Activated CD8-positive, alpha-beta memory T cell treated with anti-CD3 and anti-CD28 coated beads for 1 hour (primary cell): ENCODE measurements at places on chromosomes 7 and 10.

GRCh38 chr10:69208761-69209160 is 11.4 kb upstream of the HKDC1 start:
- DNase-seq, result no peak

DNA sequence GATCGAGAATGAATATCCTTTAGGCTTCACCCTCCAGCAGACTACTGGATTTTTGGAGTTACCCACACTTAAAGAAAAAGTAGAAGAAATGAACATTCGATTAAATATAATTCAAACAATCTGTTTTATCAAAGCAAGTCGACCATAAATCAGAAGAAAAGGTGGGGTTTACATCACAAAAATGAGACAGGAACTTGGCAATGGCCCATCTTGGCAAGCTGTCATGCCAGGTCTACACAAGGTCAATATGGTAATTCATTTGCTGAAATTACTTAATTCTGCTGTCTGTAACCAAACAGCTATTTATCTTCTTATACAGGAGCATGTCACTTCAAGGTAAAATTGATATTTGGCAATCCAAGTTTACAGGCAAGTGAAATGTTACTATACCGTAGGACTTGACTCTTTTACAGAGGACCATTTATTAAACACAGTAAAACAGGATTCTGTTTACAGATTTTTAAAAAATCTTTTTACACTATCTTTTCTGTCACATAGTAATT is 640.6 kb upstream of the NRP1 start:
- no peak for DNase-seq

GRCh38 chr10:42990016-42990720 is 86.7 kb upstream of the RET start:
- DNase-seq, result no peak

DNA sequence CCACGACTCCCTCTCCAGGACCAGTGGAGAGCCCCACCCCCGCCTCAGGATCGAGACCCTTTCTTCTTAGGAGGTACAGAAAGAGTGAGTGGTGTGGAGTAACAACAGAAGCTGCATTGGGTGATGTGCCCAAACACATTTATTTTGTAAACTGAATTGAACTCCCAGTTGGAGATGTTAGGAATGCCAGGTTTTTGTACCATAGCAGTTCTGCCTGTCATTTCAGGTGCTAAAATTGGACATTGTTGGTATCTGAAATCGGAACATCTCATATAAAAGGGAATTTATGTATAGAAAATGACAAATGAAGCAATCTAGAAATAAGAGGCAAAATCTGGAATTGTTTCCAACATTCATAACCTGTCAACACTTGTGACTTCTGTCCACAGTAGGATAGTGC is 74.7 kb downstream of the SHH start:
- no peak for DNase-seq

DNA sequence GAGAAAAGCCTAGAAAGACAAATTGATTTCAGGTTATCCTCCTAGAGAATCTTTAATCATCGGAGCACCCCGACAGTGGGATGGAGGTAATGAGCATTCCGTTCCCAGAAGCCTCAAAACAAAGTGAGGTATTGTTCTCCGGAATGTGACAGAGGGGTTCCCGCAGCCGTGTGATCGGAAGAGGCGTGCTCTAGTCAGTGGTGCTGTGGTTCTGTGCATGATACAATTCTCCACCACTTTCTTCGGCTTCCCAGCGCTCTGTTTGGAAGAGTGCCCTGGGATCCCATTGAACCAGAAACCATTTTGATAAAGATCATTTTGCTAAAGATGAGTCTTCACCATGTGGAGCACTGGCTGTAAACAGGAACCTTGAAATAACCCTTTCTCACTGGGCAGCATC is 434.6 kb downstream of the PAXIP1 start:
- no peak for DNase-seq

DNA sequence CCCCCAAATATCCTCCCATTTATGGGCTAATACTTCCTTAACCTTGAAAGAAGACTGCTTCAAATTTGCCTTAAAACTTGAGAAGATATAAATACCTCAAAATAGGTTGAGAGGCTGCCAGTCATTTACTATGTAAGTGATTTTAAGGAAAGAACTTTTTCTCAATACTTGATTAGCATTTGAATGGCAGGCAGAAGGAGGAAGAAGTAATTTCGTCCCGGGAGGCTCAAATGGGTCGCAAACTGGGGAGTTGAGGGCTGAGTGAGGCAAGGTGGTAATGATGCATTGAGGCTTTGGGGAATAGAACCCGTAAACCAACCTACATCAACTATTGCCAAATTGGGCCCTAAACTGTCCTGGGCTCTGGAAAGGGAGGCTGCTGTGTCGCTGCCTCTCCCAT is 11.1 kb downstream of the CAMK1D start:
- no peak for DNase-seq

- no peak for DNase-seq
Observed at GRCh38 chr7:64574540-64575099, 11.7 kb upstream of the ZNF680 start.

DNA sequence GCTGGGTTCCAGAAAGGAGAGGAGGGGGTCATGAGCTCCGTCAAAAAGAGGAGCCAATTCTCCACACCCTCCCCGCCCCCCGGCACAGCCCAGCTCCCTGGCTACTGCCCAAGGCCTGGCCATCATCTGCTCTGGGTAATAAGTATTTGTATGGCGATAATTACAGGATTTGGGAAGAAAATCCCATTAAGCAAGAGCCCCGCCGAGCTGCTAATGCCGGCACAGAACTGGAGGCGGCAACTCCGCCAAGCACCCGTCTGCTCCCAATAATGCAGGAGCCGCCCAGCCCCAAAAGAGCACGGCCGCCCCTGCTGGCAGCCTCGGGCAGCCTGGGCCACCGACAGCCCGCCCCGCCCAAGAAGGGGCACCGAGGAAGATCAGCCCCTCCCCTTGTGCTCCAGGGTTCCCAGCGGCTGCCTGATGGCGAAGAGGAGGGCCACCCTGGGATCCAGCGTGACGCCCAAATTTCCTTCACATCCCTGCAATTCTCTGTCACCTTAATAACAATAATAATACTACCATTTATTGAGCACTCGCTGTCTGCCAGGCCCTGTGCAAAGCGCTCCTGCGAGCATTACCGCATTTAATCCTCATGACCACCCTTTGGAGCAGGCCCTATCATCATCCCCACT is 5.9 kb downstream of the SLIT1 start:
- DNase-seq, result no peak

- no peak for DNase-seq
Observed at GRCh38 chr10:93568105-93568390, 1.6 kb downstream of the FFAR4 start.

DNA sequence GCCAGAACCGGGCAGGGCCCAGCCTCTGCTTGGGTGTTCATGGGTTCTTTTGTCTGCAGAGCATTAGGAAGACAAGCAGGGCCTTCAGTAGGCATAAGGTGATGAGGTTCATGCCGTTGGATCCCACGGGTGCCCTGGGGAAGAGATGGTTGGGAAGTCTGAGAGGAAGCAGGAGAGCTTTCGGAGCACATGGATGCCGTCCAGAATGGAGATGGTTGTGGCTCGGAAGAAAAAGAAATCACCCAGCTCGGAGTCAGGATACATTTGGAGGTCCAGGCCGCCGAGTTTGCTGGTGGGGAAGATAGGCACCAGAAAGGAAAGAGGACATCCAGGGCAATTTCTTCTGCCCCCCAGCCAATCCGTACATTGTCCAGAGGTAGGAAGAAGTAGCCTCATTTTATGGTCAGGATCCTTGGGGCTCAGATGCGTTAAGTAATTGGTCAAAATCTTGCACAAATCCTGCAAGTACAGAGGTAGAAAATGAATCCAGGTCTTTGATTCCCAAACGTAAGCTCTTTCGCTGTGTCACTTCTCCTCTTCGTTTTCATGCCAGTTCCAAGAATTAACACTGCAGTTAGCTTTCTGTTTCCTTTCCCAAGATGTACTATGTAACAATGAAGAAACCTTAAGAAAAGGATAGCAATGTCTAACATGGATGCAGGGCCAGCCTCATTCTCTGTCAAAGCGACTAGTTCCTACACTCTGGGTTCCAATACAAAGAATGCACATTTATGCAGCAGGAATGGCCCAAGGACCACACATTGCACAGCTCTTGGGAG is 147.8 kb upstream of the KLF6 start:
- DNase-seq, result no peak

GRCh38 chr10:127968027-127968441 is 61.1 kb downstream of the PTPRE start:
- no peak for DNase-seq

DNA sequence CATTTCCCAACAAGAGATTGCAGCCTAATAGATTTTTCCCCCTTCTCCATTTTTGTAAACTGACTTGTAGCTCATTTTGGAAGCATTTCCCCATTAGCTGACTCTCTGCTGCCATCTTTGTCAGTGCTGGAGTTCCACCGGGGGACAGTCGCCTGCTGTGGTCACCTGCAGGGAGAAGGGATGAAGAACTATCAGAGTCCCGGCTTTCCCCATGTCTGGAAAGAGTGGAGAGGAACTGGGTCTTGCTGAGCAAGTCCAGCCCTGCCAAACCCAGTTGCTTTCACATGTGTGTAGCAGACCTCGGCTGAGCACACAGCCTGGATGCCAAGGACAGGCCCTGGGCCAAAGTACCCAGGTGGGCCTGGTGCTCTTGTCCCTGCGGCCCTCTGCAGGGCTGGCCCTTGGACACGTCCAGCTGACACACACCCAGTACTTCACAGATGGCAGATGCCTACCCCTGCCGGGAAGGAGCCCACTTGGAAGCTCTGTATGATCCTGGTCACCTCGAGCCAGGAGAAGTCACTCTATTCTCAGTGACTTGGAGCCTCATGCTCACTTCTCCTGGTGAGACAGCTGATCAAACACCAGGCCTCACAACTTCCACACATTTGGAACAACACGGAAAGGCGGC is 157.3 kb upstream of the NPVF start:
- DNase-seq, result no peak
